Esophagus (tissue), 2 donors: ENCODE measurements at places on chromosomes 3 and 15. TPM values are rescaled to one million over a fixed set of nuclear protein-coding genes. Genes with fewer than 3 reads are reported as not detected.

Gene SLC27A2
- 2.0 TPM for polyA plus RNA-seq

Gene RGMA
- 27.7 TPM for polyA plus RNA-seq

Gene CLDN1
- polyA plus RNA-seq, result 27.1 TPM

Gene PLS1
- polyA plus RNA-seq, result 5.9 TPM

Gene TRANK1
- polyA plus RNA-seq, result 1.6 TPM

Gene USP4
- polyA plus RNA-seq, result 28.5 TPM

Gene BCL2A1
- polyA plus RNA-seq, result 0.89 TPM

Gene ARIH1
- 17.6 TPM for polyA plus RNA-seq

Gene FGD5
- 1.7 TPM for polyA plus RNA-seq

Gene TCTA
- 11.3 TPM for polyA plus RNA-seq

Gene CCR9
- not detected for polyA plus RNA-seq

Gene ERC2
- polyA plus RNA-seq, result 0.20 TPM

Gene SERPINI2
- polyA plus RNA-seq, result 0.20 TPM

Gene STRIT1
- polyA plus RNA-seq, result 0.14 TPM

Gene THAP10
- 0.69 TPM for polyA plus RNA-seq

Gene ACAA1
- polyA plus RNA-seq, result 101 TPM

Gene CPNE9
- 0.05 TPM for polyA plus RNA-seq

Gene SEMA5B
- 0.28 TPM for polyA plus RNA-seq

Gene AHSG
- polyA plus RNA-seq, result 0.06 TPM

Gene SIAH2
- 16.3 TPM for polyA plus RNA-seq

Gene FGF7
- polyA plus RNA-seq, result 2.7 TPM

Gene PLIN1
- 1.3 TPM for polyA plus RNA-seq

Gene CHRFAM7A
- 0.06 TPM for polyA plus RNA-seq

Gene SLC33A1
- polyA plus RNA-seq, result 4.1 TPM

Gene TMOD2
- 1.2 TPM for polyA plus RNA-seq

Gene SNRPN
- polyA plus RNA-seq, result 25.5 TPM

Gene EBLN2
- polyA plus RNA-seq, result 0.92 TPM

Gene HIGD2B
- not detected for polyA plus RNA-seq

Gene GOLGA8Q
- 0.28 TPM for polyA plus RNA-seq

Gene ANKRD63
- not detected for polyA plus RNA-seq

Gene TM4SF1
- 127 TPM for polyA plus RNA-seq

Gene P2RY13
- 0.24 TPM for polyA plus RNA-seq

Gene FOXL2NB
- 0.04 TPM for polyA plus RNA-seq

Gene PP2D1
- polyA plus RNA-seq, result not detected

Gene FANCD2
- polyA plus RNA-seq, result 6.5 TPM

Gene ISLR
- polyA plus RNA-seq, result 5.3 TPM

Gene GPR62
- 0.06 TPM for polyA plus RNA-seq

Gene RARB
- polyA plus RNA-seq, result 1.6 TPM

Gene TPRG1
- polyA plus RNA-seq, result 50.3 TPM

Gene GOLGA6A
- polyA plus RNA-seq, result 0.02 TPM

Gene CCDC54
- polyA plus RNA-seq, result not detected

Gene VGLL3
- polyA plus RNA-seq, result 0.55 TPM

Gene CLDN18
- 0.05 TPM for polyA plus RNA-seq

Gene COL8A1
- 0.84 TPM for polyA plus RNA-seq

Gene GRM7
- polyA plus RNA-seq, result not detected

Gene FBXO40
- not detected for polyA plus RNA-seq
